ENCODE measurements at places on chromosomes 13 and 19. TPM values are rescaled to one million over a fixed set of nuclear protein-coding genes. Genes with fewer than 3 reads are reported as not detected.

- DNase-seq: no peak
Observed at GRCh38 chr13:100892981-100893380, 218.4 kb upstream of the TMTC4 start.

Gene KASH5
- total RNA-seq: not detected

DNA sequence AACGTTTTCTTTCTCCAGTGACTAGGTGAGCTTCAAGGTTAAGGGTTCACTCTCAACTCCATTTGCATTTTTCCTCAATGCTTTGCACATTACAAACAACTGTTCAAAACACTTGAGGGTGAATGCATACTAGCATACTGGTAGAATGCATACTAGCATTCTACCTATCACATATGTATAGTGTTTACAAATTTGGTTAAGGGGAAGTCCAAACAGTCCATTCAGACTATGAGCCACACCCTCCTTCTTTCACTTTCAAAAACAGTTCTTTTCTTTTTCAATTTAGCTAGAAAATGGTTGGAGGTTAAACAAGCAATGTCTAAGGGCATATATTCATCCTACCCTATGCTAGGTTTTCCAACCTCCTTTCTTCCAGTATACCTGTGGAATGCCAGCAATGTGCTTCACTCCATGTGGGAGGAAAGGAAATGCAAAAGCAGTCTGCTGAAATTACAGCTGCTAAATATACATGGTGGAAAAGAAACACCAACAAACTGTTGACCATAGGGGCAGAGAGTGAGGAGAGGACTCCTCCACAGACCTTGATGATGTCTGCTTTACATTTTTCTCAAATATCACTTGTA lies 102.6 kb downstream of the DOCK9 start:
- no peak for DNase-seq

- DNase-seq: no peak
Observed at GRCh38 chr13:29402166-29402636, 193.3 kb downstream of the SLC7A1 start.

- DNase-seq: peak; percentile 37
Observed at GRCh38 chr19:38394488-38394887, 6.0 kb downstream of the SPRED3 start.

- DNase-seq: peak; percentile 73
Observed at GRCh38 chr19:31347828-31348392, 1.3 kb downstream of the TSHZ3 start.

DNA sequence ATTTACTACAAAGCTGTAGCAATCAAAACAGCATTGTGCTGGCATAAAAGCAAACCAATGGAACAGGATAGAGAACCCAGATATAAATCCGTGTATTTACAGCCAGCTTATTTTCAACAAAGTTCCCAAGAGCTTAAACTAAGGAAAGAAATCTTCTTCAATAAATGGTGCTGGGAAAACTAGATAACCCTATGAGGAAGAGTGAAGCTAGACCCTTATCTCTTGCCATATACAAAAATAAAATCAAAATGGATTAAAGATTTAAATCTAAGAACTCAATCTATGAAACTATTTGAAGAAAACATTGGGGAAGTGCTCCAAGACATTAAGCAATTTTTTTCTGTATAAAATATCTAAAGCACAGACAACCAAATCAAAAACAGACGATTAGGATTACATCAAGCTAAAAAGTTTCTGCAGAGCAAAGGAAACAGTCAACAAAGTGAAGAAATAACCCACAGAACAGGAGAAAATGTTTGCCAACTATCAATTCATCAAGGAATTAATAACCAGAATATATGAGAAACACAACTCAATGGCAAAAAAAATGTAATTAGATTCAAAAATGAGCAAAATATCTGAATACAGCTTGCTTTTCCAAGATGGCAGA lies 480.7 kb downstream of the LMO7 start:
- DNase-seq: no peak

- peak; percentile 42 for DNase-seq
Observed at GRCh38 chr13:95833719-95834118, 156.8 kb downstream of the DNAJC3 start.

DNA sequence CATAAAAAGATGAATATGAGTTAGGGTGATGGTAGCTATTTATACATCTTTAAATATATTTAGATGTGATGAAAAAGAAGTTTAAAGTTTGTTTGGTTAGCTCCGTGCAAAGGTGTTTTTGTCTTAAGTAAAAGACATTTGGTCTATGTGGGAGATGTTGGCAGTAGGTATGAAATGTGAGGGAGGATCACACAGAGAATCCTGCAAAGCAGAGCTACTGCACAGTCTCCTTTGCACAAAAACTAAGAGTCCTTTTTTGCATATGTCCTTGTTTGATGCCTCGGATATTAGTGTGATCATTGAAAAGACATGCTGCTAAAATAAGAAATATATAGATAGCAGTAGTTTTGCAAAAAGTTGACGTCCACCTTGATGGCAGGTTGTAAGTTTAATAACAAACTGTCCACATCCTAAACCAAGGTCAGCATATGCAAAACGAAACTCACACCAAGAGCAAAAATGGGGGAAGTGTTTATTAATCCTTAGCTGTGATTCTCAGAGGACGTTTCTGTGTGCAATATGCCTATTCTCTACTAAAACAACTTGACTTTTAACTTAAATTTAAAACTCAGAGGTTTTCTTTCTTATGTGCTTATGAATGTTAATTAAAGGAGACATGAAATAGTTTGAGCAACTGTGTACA lies 870.1 kb downstream of the PCDH9 start:
- no peak for DNase-seq

Gene ZNF345
- total RNA-seq: 5.7 TPM

GRCh38 chr19:56751078-56751489 lies 79.5 kb upstream of the ZNF835 start:
- no peak for DNase-seq

DNA sequence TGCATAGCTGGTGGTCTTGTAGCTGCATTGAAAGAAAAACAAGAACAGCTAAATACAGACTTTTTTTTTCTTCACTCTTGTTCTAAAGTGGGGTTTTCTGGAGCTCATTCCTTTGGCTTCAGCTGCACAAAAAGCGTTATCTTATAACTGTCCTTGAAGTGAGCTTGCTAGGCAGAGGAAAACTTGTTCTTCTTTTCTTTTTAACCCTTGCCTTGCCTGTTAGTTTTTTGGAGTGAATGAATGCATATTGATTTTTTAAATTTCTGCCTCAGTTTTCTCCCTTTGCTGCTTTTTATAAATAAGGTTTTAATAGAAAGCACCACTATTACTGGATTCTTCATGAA lies 1.5 kb downstream of the ZNF765 start:
- peak; percentile 1 for DNase-seq

GRCh38 chr13:66210677-66211076 lies 1019.5 kb downstream of the PCDH9 start:
- peak; percentile 5 for DNase-seq

Gene RASL11A
- 1.1 TPM for total RNA-seq

Gene ADAT3
- 0.22 TPM for total RNA-seq
